ENCODE measurements at places on chromosomes 16 and 17.

GRCh38 chr17:35912942-35913341 is 17.6 kb downstream of the RDM1 start:
- DNase-seq = no peak

DNA sequence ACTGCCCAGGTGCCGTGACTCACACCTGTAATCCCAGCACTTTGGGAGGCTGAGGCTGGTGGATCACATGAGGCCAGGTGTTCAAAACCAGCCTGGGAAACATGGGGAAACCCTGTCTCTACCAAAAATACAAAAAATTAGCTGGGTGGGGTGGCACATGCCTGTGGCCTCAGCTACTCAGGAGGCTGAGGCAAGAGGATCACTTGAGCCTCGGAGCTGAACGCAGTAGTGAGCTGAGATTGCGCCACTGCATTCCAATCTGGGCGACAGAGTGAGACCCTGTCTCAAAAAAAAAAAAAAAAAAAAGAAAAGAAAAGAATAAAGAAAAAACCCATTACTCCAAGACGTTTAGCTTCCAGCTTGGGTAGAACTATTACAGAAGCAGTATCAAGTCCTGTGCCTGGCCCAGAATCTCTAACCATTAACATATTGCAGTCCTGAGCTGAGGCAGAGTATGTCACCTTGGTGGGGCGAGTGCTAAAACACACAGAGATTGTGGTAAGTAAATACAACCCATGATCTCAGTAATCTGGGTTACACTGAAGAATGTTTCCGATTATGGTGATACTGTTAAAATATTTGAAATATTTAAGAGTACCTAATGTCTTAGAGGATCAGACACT is 23.2 kb upstream of the CFAP20 start:
- no peak for DNase-seq

DNA sequence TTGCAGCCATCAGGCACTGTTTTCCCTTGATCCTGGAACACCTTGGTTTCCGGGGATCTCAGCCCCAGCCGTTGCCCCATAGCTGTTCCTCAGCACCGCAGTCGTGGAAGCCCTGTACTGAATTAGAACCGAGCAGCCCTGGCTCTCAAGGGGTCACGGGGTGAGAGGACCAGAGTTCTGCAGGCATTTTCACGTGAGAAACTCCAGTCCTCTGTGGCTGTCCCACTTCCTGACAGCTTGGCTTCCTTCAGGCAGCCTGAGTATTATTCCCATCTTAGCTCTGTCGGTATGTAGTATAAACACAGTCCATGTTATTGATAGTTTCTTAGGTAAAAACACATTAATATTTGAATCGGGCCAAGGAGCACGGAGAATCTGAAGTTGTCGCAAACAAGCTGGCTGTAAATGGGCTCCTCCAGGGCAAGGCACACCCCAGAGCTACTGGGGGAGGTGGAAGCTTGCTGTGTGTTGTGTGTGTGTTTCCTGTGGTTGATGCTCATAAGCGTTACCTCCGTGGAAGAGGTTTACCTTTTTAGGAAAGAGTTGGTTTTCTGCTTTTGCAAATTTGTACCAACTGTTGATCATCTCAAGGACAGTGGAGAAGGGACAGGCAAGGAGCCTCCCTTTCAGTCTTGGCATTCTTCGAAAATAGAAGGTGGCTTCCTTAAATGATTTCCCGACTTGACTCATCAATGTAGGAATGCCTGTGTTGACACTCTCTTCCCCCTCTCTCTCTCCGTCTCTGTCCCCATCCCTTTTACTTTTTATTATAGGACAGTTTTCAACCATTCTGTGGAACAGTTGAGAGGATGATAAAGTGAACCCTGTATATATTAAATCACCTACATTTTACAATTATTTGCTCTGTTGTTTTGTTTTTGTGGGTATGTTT is 208.9 kb upstream of the CHMP6 start:
- DNase-seq = no peak

DNA sequence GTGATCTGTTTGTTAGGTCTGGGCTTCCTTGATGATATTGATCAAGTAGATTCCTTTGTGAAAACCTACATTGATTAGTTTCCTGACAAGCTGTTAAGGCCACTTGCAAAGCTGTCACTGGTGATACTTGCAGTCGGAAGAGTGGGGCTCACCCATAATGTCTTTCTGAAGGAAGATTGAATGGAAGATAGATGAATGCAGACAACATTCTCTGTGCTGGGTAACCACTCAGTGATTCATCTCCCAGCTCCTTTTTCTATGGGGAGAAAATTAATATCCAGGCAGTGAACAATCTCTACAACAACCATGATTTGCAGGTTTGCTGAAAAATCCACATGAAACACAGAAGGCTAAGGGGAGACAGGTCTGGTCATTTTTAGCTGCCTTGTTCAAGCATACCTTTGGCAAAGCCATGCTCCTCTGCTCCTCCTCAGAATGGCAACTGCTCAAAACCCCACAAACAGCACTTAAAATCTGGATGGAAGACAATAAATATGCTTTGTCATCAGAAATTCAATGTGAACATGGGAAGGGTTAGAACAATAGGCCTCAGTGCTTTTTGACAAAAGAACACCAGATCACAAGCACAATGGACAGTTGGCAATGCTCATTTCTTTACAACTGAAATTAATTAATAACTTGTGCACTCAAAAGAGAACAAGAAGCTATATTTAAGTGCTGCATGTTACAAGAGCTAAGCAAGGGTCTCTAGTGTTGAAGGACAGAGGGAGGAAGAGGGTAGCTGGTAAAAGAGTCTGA is 495.4 kb downstream of the TOX3 start:
- DNase-seq = no peak

DNA sequence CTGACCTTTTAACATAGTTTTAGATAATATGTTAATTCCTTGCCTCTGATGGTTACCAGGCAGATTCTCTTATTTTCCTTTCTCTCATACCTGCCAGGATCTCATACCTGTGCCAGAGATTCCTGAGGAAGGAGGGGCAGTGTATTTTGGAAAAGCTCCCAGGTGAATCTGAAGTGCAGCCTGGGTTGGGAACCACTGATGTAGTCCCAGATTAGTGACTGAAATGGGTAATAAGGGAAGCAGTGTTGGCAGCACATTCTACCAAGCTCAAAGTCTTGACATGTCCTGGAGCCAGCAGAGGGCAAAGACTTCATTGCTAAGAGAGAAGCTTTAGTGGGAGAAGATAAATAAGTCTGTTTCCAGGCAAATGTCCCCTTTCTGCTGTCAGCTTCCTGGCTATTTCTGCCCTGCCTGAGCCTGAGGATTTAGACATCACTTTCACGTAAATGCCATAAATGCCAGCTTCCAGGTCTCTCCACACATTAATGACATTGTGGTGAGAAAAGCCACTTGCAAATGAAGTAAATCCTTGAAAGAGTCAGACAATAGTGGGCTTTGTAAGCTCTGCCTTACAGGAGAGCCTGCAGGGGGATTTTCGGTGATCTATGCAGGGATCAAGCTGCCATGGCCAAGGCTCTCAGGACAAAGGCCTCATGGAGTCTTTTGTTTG is 40.9 kb upstream of the C16orf78 start:
- no peak for DNase-seq

DNA sequence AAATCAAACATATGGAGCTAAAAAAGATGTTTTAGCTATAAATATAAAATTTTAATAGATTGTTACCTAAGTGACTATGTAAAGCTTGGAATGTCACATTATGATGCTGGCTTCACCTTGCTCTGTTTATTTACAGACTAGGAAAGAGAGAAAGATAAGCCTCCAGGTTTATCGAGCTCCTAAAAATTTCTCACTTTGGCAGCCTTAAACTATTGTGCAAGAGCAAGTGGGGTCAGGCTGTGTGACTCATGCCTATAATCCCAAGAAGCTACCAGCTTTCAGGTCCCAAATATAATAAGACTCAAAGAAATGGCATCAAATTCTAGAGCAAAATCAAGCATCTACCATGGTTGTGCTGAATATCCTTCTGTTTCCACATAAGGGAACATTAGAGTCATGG is 34.3 kb upstream of the PRSS54 start:
- DNase-seq = no peak

GRCh38 chr16:57123216-57123973 is 31.0 kb downstream of the CPNE2 start:
- no peak for DNase-seq

GRCh38 chr17:7191571-7192270 is 12.6 kb upstream of the ASGR1 start:
- DNase-seq = no peak

DNA sequence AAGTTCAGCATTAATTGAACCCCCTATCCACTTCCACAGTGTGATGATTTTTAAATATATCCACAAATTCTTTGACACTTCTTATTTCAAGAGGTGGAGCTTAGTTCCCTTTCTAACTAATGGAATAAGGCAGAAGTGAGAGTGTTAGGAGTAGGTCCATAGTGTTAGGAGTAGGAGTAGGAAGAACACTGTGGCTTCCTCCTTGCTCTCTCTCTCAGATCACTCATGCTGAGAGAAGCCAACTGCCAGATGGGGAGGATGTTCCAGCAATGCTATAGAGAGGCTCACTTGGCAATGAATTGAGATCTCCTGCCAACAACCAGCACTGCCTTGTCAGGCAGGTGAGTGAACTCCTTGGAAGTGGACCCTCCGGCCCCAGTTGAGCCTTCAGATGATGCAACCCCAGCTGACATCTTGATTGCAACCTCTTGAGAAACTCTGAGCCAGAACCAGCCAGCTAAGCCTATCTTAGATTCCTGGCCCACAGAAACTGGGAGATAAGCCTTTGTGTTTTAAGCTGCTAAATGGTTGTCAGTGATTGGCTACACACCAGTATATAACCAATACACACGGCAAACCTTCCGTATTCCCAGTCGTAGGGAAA is 44.3 kb downstream of the SPECC1 start:
- DNase-seq = no peak

DNA sequence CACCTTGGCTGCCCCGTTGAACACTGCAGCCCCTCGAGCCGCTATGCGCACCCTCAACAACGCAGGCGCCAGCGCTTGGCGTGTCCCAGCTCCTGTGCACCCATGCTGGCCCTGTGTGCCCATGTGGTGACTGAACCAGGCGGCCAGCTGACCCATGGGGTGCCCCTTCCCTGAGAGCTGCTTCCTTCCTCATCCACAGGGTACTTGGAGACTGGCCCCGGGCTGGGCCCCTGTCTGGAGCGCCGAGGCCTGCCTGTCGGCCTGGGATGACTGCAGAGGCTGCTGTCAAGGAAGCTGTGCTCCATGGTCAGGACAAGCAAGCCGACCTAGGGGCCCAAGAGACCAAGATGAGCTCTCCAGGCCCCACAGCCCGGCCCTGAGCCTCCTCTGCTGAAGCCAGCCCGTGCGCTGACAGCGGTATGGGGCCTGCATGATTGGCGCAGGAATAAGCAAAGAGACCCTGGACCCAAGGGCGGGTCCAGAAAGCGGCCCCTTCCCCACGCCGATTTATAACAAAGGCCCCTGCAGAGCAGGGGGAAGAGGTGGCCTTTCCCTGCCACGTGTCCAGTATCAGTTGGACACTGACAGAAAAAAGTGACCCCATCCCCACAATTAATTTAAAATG is 21.6 kb upstream of the BAHCC1 start:
- no peak for DNase-seq

- DNase-seq = no peak
These were observed 52.8 kb upstream of the C17orf78 start for GRCh38 chr17:37322826-37323561.

DNA sequence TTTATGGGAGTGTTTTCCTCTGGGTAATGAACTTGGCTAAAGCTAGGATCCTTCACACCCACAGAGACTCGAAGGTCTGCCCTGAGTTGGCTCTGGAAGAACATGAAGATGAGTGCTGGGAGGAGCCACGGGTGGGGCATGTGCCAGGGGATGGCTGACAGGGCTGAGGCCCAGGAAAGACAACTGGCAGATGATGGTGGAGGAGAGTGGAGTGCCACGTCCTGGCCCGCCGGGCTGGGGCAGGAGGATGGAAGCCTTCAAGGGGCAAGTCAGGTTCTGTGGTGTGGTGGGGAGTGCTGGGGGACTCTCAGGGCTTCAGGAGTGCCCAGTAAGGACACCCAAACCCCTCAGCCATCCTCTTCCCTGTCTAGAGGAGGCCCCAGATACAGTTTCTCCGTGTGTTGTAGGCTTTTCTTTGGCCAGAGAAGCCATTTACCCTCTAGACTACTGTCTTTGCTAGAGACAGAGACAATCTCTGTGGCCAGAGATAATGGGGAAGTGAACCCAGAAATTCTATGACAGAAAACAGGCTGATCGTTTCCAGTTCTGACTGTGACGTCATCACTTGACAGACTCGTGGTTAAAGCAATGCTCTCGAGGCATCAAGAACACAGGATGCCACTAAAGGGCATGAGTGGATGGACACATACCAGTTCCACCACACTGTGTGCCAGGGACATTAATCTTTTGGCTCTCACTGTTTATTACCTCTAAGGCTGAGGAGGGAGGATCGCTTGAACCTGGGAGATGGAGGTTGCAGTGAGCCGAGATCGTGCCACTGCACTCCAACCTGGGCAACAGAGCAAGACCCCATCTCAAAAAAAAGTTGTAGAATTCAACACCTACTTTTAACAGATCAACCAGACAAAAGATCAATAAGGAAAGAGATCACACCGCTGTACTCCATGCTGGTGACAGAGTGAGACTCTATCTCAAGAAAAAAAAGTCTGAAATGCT is 18.6 kb upstream of the SLC5A10 start:
- DNase-seq = no peak

DNA sequence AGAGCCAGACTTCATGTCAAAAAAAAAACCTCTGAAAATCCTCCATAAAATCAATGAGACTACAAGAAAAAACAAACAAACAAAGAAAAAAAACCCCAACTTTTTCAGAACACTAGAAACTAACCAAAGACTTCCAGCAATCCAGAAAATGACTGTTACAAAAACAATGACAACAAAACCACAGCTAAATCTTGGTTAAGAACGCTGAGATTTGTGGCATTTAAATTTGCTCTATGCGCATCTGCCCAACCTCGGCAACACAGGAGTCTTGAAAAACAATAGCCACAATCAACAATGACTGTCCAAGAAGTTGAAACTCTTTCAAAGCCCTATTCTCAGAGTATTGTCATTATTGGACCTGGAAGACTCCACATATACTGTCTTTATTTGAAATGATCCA is 402.4 kb downstream of the ZFHX3 start:
- no peak for DNase-seq

GRCh38 chr17:50161911-50162288 is 3.9 kb upstream of the SGCA start:
- no peak for DNase-seq

DNA sequence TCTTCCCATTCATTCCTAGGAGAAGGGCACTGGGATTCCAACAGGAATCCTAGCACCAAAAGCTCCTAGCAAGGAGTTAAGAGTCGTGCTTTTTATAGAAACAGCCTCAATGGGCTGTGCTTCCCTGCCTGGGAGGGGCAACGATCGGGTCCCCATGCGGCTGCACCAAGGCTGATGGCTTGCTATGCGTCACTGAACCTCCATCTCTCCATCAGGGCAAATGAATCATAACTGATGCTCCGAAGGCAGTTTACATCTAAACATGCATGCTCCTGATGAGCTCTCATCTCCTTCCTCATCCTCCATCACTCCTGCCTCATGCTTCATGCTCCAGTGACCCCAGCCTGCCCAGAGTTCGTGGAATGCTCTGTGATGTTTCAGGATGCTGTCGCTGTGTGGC is 270.5 kb downstream of the FOXL1 start:
- DNase-seq = no peak

All from stimulated activated CD8-positive, alpha-beta memory T cell treated with anti-CD3 and anti-CD28 coated beads, Interleukin-15, amount 100 ng/mL, for 4 hours (primary cell).